HTR-8/SVneo (cell line): ENCODE measurements at places on chromosomes 4 and X.

DNA sequence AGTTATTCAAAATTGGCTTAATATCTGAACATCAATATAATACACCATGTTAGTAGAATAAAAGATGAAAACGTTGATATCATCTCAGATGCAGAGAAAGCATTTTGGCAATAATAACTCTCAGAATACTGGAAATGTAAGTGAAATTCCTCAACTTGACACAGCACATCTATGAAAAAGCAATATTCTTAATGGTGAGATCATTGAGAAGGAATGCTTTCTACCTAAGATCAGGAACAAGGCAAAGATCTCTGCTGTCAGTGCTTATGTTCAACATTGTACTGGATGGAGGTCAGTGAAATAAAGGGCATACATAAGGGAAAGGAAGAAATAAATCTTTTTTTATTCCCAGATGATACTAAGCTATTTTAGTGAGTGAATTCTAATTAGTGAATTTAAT lies 40.6 kb downstream of the MRPL1 start:
- no peak for DNase-seq

- DNase-seq = peak; percentile 28
These were observed 46.9 kb upstream of the TAB3 start for GRCh38 chrX:30935985-30936384.

DNA sequence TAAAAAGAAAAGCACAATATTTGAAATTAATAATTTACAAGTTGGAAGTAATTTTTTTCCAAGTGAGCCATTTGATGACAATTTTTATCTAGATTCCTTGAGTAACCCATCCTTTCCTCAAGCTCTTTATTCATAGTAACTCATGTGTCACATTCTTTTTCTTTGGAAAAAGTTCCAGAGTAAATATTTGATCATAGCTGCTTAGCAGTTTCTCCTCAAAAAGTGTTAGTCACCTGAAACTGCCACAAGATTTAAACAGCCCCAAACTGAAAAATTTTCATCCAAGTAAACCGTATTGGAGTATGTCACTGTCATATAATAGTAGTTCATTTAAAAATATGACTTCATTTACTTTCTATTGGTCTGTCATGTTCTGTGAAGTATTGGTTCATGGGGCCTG lies 94.6 kb upstream of the CASK start:
- DNase-seq = no peak

- DNase-seq = no peak
These were observed 71.8 kb downstream of the NBDY start for GRCh38 chrX:56800801-56801200.

GRCh38 chr4:833731-834367 lies 7.9 kb upstream of the CPLX1 start:
- no peak for DNase-seq

- no peak for DNase-seq
These were observed 127.5 kb upstream of the AFF2 start for GRCh38 chrX:148372925-148373324.

- no peak for DNase-seq
These were observed 128.7 kb downstream of the MID1IP1 start for GRCh38 chrX:38929966-38930421.

GRCh38 chr4:7553280-7553679 lies 118.5 kb upstream of the PSAPL1 start:
- no peak for DNase-seq

GRCh38 chr4:158038718-158039117 lies 134.1 kb downstream of the GASK1B start:
- DNase-seq = no peak

- no peak for DNase-seq
These were observed 4.4 kb downstream of the GPRIN3 start for GRCh38 chr4:89303177-89303576.

- DNase-seq = no peak
These were observed 62.7 kb upstream of the GRID2 start for GRCh38 chr4:92241094-92241493.

DNA sequence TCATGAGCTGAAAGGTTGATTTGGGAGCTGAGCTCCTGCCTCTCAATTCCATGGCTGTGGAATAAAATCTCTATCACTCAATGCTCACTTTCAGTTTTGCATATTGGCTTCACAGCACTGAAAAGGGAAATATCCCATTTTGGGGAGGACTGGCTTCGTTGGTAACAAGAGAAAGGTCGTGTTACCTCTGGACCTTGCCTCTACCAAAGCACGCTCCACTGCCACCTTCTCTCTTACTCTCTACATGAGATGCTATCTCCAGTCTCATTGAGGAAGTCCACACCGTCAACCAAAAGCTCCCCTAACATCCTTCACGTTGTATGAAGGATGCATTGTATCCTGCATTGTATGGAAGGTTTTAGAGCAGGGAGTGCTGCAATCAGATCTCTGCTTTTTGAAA lies 195.0 kb upstream of the LDB2 start:
- DNase-seq = no peak

DNA sequence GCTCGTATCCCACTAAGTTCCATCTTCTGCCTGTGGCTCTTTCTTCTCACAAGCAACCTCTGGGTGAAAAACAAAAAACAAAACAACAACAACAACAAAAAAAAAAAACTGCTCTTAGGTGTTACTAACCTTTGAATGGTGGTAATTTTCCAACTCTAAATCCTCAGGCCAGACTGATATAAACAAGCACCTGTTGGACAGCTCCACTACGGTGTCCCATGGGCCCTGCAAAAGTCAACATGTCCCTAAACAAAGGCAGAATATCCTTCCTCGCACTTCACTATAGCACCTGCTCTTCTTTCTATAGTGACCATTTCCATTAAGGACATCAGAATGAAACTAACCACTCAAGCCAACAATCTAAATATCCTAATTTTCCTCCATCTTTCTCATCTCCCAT lies 54.6 kb upstream of the PARM1 start:
- DNase-seq = no peak

DNA sequence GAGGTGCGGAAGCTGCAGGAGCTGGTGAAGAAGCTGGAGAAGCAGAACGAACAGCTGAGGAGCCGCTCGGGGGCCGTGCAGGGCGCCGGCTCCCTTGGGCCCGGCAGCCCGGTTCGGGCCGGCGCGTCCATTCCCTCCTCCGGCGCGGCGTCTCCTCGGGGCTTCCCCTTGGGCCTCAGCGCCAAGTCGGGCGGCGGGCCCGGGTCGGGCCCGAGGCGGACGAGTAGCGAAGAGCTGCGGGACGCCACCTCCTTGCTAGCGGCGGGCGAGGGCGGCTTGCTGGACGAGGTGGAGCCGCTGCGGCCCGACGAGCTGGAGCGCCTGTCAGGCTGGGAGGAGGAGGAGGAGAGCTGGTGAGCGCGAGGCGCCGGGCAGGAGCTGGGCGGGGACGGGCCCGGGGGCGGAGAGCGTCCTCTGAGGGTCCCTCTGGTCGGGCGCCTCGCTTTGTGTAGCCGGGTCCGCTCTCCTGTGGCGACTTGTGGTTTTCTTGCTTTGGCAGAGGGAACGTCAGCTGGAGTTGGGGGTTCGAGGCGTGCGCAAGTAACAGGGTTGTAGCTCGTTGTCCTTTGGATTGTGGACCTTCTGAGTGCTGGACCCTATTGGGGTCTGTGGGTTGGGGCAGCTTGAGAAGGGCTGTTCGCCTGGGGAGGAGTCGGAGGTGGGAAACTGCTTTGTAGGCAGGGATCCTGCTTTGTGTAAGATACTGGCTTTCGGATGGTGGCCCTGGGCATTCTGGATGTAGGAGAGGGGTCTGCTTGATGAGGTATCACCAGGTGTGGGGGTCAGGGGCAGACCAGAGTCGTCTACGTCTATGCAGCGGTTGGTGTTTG lies 662 bp downstream of the SLAIN2 start:
- DNase-seq = no peak

DNA sequence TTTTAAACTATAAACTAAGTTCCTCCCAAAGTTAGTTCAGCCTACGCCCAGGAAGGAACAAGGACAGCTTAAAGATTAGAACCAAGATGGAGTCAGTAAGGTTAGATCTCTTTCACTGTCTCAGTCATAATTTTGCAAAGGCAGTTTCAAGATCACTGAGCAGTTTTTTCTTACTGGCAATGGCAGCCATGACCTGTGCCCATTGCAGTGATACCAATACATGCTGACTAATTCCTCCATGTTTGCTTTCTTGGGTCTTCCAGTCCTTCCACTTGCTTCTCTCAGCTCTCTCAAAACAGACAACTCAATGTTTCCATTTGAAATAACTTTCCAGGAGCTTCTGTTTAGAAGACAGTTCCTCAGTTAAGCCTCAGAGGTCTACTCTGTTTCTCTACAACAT lies 79.5 kb downstream of the PCDH18 start:
- no peak for DNase-seq

GRCh38 chr4:120855307-120856001 lies 67.1 kb downstream of the PRDM5 start:
- DNase-seq = no peak

DNA sequence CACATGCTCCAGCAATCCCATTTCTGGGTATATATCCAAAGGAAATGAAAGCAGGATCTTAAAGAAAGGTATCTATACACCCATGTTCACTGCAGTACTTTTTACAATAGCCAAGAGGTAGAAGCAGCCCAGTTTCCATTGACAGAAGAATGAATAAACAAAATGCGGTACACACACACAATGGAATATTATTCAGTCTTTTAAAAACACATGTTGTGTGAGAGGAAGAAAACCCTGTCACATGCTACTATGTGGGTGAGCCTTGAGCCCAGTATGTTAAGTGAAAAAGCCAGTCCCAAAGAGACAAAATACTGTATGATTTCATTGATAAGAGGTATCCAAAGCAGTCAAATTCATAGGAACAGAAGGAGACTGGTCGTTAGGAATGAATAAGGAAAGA lies 6.3 kb downstream of the ANXA3 start:
- no peak for DNase-seq

- DNase-seq = no peak
These were observed 43.3 kb upstream of the SLC39A8 start for GRCh38 chr4:102388611-102389010.

DNA sequence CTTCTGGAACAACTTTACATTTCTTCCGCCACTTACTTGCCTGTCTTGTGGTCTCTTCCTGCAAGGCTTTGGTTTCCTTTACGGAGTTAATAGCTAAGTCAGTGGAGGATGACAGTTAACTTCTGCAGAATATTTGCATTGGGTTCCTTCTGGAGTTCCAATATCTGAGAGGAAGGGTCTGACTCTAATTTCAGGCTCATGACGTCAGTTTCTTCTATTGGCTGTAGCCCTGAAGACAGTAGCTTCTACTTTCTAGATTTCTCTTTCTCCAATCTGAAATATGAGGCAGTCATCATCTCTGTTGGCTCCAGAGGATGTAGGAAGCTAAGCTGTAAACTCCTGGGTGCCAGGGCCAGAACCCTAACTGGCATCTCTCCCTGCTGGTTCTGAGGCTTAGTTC lies 76.7 kb downstream of the FRMPD3 start:
- DNase-seq = no peak

DNA sequence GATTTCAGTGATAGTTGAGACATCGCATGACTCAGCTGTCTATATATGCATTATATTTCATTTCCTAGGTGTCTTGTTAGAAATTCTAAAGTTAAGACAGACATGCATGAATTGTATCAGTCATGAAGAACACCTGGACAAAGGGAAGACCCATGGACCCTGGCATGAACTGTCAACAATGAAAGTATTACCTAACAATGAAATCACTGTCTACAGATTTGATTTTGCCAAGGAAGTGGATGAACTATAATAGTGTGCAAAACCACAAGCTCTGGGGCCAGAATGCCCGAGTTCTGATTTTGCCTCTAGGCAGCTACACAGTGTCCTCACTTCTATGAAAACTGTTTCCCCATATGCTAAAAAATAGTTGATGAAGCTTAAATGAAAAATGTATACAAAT lies 386.1 kb downstream of the NLGN4X start:
- DNase-seq = no peak

DNA sequence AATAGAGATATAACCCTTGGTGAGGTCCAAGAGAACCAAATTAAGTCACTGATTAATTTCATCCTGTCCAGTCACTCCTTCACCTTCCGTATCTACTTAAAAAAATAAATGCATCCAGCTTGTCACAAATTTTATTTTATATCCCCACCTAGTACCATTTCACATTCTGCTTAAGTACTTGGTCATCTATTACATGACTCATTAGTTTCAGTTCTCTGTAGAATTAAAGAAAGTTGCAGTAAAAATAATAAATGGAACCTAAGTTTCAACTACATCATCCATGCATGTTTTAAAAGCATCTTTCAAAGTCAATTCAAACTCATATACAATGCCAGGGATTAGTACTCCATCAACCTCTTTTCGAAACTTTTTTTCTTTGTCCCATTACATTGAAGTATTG lies 130.2 kb downstream of the SH2D1A start:
- DNase-seq = no peak

DNA sequence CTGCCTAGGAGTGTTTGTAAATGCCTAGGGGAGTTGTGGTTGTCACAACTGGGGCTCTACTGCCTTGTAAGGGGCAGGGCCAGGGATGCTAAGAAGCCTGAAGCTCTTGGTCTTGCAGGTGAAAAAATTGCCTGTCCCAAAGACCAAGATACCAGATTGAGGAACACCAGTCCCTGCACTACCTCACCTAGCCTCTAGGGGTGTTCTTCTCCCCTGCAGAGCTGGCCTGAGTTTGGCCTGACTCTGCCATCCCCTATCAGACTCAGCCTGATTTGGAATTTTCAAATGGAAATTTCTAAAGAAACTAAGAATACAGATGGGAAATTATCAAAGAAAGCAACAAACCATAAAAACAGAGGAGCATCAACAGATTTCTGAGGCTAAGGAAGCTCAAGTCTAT lies 90.4 kb downstream of the ZC4H2 start:
- no peak for DNase-seq

- DNase-seq = peak; percentile 37
These were observed 36.6 kb downstream of the MAP7D3 start for GRCh38 chrX:136214551-136214950.
